GM20000 (cell line): ENCODE measurements at places on chromosomes 5 and 9.

DNA sequence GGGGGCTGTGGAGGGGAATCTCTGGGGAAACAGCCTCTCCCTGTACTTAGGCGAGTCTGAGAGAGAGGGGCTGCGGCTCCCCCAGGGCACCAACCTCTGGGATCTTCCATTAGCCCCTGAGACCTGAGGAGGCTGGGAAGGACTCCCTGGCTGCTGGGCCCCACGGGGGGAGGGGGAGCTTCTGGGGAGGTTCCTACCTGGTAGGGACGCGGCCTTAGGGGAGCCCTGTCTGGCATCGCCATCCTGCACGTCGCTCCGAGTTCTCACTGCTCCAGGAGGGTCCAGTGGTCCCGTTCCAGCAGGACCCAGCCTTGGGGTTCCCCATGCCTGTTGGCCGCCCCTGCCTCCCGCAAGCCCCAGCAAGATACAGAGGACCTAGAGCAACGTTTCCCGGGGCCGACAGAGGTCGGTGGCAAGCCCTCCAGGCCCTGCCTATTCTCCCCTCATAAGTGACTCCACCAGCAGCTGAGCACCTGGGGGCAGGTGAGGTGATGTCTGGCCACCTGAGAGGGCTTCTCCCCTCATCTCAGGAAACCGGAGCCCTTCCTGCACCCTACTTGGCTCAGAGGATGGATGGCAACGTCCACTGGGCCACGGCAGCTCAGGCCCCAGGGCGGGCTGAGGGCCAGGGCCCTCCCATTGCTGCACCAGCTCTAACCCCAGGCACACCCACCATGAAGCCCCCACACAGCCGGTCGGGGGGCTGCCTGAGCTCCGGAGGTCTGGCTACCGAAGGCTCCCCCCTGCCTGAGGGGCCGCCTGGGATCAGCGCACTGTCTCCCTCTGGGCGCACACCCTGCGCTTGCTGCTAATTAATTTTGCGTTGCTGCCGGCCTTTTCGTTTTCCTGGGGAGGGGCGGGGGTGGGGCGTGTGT is 22.5 kb downstream of the TPPP start:
- DNase-seq: no peak

DNA sequence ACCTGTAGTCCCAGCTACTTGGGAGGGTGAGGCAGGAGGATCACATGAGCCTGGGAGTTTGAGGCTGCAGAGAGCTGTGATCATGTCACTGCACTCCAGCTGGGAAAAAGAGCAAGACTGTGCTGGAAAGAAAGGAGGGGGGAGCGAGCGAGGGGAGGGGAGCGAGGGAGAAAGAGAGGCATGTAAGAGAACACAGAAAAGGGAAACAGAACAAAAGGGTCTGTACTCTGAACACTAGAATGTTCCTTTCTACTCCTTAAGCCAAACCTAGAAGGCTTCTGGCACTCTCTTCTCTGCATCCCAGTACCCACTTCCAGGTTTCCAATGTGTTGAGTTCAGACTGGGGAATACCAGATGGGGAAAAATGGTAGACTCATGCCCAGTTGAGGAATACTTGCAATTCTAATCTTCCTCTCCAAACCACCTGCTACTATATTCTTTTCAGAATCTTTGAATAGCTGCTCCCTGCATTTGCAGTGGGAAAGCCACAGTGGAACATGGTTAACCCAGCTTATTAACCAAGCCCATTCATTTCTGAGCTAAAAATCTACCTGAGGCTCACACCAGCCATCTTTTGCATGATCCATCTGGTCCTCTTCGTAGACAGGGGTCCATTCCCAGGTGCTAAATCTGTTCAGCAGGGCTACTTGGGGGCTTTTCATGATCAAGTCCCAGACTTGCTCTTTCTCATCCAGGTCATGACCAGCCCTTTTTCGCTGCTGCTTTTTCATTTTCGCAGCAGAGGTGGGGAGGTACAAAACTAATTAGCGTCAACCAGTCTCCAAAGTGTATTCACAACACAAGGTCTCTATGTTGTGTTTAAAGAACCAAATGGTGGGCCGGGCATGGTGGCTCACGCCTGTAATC is 34.9 kb downstream of the SEMA4D start:
- no peak for DNase-seq

GRCh38 chr5:143491646-143492045 is 88.2 kb upstream of the NR3C1 start:
- DNase-seq: no peak

DNA sequence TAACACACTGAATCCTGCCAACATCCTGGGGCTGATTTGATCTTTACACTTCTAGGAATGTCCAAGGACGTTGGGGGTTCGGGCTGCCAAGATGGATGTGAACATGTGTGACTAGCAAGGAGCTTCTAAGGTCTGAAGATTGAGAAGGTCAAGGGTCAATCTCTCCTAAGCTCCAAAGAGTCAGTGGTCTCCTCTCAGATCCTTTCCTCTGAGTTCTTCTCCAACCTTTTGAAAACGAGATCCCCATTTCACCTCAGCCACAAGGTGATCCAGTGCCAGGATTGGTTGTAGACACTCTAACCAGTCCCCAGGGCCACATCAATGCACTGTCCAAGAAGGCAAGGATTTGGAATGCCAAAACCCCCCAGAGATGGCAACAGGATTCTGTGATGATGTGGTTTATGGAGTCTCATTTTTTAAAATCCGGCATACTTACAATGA is 266.8 kb downstream of the NDUFS4 start:
- DNase-seq: no peak

DNA sequence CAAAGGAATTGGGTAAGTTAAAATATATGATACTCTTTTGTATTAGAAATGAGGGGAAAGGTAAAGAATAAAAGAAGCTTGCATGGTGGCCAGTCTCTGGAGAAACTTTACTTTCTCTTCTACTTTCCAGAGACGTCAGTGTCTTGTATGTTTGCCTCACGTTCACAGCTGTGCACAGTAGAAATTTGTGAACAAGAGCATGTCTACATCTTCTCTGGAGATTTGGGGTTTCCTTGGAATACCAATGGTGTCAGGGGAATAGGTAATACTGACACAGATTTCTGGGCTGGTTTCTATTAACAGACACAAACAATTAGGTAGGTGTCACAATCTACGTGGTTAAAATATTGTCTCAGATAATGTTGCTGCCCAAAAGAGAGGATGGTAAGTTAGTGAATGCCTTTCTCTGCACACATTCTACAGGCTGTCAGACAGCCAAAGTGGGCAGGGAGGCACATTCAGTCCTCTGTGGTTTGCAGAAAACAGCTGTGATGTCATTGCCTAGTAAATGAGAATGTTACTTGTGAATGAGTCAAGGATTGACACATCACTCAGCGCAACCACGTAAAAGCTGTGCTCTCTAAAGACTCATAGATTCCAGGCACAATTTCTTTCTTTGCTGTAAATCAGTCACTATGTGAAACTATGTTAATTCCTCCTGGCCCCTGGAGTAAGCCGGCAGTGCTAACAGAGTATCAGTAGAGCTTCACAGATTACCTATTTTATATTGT is 397.1 kb downstream of the MAN2A1 start:
- no peak for DNase-seq

DNA sequence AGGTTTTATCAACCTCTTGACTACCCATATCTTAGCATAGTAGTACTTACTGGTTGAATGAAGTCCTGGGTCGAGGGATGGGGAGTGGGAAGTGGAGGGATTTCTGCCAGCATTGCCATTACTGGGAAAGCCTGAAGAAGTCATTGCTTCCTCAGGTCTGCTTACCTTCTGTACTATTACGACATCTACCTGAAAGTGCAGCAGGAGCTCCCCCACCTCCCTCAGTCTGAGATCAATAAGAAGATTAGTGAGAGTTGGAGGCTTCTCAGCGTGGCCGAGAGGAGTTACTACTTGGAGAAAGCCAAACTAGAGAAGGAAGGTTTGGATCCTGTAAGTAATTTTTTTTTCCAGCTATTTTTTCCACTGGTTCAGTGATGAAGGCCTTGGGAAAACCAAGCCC is 5.8 kb downstream of the HMGXB3 start:
- DNase-seq: no peak

GRCh38 chr9:36738318-36738976 is 165.8 kb downstream of the MELK start:
- DNase-seq: no peak

DNA sequence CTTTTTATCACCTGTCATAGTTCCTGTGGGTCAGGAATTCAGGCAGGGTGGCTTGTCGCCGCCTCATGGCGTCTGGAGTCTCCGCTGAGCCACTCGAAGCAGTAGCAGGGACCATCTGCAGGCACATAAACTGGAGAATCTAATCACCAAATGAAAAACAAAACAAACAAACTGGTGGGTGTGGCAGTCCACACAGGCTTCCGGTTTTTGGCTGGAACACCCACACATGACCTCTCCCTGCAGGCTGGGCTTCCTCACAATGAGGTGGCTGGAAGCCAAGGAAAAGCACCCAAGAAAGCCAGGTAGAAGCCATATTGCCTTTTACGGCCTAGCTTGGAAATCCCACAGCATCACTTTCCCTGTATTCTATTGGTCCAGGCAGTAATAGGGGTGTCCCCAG is 197.0 kb downstream of the SYK start:
- no peak for DNase-seq

- no peak for DNase-seq
Observed at GRCh38 chr9:106307670-106308069, 555.3 kb upstream of the ZNF462 start.

DNA sequence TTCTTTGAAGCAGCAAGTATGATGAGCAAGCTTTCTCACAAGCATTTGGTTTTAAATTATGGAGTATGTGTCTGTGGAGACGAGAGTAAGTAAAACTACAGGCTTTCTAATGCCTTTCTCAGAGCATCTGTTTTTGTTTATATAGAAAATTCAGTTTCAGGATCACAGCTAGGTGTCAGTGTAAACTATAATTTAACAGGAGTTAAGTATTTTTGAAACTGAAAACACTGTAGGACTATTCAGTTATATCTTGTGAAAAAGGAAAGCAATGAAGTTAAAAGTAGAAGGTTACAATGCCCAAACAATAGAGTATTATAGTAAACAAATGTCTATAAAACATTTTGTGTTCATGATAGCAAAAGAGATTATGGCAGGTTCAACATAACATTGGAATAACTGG is 88.6 kb downstream of the JAK2 start:
- no peak for DNase-seq

GRCh38 chr9:79028101-79028500 is 543.7 kb upstream of the TLE4 start:
- no peak for DNase-seq

- DNase-seq: no peak
Observed at GRCh38 chr5:166746506-166746905, 1544.9 kb upstream of the WWC1 start.
